ENCODE measurements at places on chromosomes 1 and 21.

- DNase-seq, result no peak
Measured at GRCh38 chr1:41454406-41454805, 30.1 kb downstream of the EDN2 start.

- DNase-seq, result no peak
Measured at GRCh38 chr21:45724994-45725843, 81.7 kb downstream of the PCBP3 start.

- DNase-seq, result no peak
Measured at GRCh38 chr1:232162001-232162400, 467.9 kb downstream of the SIPA1L2 start.

- DNase-seq, result no peak
Measured at GRCh38 chr1:118902711-118903191, 85.4 kb downstream of the TBX15 start.

DNA sequence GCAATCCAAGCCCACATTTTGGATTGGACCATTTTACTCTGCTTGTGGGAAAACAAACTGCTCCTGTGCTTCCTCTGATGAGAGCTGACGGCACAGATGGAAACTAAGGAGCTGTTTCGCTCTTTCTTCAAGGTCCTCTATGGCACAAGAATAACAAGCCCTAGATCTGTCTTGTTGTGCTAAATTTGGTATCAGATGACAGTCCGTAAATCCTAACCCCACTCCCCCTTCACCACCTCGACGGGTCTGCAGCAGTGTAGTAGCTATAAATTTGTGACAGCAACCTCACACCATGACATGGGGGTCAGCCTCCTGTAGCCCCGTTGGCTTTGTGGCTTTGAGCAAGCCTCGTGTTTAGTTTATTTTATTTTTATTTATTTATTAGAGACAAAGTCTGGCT lies 85.9 kb downstream of the ADSS2 start:
- DNase-seq, result peak; percentile 9

DNA sequence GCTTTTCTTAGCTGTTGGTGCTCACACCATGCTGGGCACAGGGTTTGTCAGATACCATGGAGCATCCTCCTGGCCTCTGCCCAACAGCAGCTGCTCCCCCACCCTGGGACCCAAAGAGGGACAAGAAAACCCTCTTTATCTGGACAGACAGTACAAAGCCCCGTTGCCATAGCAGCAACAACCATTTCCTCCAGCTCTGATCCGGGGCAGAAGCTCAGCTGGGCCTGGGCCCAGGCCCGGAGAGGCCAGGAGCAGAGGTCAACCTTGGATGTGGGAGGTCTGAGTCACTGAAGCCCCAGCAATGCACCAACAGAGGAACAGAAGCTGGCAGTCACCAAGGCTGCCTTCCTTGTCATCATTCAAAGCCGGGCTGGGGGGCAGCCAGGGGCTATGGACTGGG lies 228.4 kb upstream of the POU3F1 start:
- DNase-seq, result no peak

DNA sequence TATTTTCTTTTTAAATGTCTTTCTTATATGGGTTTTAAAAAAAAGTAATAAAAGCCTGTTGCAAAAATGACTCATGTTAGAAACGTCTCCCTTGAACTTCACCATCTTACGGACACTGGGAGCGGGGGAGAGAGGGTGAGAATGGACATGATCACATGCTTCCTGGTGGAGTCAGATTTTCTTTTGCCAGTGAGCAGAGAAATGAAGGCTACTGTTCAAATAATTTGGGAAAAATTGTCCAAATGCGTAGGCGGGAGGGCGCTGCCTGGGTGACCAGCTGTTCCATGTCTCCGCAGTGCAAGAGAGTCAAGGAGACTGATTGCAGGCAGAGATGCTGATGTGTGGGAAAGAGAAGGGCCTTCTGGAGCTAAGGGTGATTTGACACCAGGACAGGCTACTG lies 23.1 kb downstream of the EIF2D start:
- no peak for DNase-seq

- DNase-seq, result no peak
Measured at GRCh38 chr1:4149831-4150230, 249.8 kb upstream of the C1orf174 start.

GRCh38 chr21:26136671-26137070 lies 33.9 kb downstream of the APP start:
- no peak for DNase-seq

- DNase-seq, result no peak
Measured at GRCh38 chr21:21114461-21114860, 116.3 kb downstream of the NCAM2 start.

DNA sequence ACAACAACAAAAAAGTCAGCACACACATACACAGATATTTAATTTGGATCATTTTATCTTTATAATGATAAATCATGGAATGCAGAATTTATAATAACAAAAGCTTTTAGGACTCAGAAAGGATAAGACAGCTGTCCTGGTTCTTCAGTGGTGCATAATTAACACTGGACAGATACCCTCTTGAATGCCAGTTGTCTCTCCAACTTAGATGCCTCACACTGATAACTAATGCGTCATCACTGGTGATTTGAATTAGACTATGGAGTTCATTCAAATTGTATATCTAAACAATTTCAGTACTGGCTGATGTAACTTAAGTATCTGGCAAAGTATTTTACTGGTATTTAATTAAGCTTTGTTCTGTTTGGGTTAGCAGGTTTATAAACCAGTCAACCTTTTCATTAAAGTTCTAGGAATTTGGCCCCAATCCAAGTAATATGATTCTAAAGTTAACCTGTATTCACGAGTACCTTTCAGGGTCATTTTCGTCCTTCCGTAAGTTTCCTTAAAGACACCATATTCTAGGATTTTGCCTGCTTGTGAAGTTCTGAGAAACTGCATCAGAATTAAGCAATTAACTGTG lies 1199.5 kb upstream of the TMPRSS15 start:
- no peak for DNase-seq

GRCh38 chr1:67850151-67850551 lies 16.9 kb upstream of the GNG12 start:
- DNase-seq, result no peak

GRCh38 chr1:71850936-71851335 lies 431.4 kb downstream of the NEGR1 start:
- no peak for DNase-seq

GRCh38 chr1:88683541-88684481 lies at the start of gene PKN2:
Gene PKN2, plus strand, starts transcription at chr1:88684273. Its CDS starts 308 bp downstream, at chr1:88684581.
- peak; percentile 99 for DNase-seq

GRCh38 chr21:46065215-46065913 lies 32.5 kb upstream of the COL6A2 start:
- DNase-seq, result peak; percentile 93

DNA sequence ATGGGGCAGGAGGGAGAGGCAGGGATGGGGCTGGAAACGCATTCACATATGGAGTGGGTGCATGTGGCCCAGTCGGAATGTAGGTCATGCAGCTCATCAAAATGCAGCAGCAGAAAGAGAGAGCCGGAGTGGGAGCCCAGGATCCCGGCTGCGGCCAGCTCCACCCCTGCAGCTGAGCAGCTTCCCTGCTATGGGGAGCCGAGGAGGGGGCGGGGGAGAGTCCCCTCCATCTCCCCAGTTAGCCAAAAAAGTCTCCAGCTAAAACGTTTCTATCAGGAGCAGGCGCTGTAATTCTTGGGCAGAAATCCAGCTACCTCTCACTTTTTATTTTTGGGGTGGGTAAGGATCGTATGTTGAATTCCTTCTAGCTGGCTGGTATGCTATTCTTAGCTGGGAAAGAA lies 39.7 kb downstream of the MRPL37 start:
- DNase-seq, result no peak

DNA sequence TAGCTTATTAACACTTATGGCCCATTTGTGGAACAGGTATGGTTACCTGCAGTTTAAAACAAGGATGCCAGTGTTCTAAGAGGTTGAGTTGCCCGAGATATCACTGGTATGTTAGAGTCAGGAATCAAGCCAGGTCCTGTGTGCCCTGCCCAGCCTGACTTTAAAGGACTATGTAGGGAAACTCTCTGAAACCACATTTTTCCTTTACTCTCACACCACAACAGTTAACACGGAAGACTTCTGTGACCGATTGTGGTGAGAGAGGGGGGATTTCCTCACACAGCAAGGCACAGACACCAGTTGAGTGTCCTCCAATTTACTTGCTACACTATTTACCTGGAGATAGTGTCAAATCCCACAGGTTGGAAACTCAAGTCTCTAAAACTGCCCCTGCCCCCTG lies 47.8 kb downstream of the UCK2 start:
- DNase-seq, result no peak

- DNase-seq, result no peak
Measured at GRCh38 chr1:26743426-26744059, 44.2 kb upstream of the PIGV start.

- DNase-seq, result no peak
Measured at GRCh38 chr1:68344208-68344607, 105.5 kb downstream of the RPE65 start.

- DNase-seq, result no peak
Measured at GRCh38 chr1:183956559-183957188, 80.9 kb downstream of the COLGALT2 start.

- DNase-seq, result no peak
Measured at GRCh38 chr1:66302815-66303214, 231.1 kb upstream of the SGIP1 start.

- DNase-seq, result no peak
Measured at GRCh38 chr1:200457810-200458209, 48.0 kb upstream of the ZNF281 start.

DNA sequence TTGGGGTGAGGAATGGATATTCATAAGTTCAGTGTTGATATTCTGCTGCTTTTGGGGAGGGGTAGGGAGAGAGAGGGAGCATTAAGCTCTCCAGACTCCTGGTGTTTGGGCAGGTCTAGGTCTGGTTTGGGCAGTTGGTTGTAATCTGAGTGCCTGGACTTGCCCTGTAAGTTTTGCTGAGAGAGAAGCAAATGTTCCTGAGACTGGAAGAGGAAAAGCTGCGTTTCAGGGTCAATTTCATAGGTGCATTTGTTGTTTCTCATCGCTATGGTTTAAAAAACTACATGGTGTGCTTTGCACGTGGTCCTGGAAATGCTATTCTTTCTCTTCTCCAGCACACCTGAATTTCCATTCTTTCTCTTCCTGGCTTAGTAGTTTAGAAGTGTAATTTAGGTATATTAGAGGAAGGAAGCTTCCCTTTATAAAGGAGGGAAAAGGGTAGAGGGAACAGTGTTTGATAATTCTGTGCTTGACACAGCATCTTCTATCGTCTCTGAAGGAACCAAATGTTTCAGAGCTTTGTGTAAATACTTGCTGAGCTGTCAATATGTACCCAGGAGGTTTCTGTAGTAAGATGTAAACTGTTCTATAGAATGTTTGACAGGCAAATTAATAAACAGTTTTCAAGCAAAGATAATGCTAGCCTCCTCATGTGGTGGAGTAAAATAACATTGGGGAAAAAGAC lies 6.3 kb downstream of the ARID1A start:
- no peak for DNase-seq

GRCh38 chr1:86500714-86501113 lies 32.0 kb downstream of the CLCA1 start:
- no peak for DNase-seq
